NCI-H524 (cell line): ENCODE measurements at places on chromosomes 1 and 21.

- no peak for DNase-seq
These were observed 12.3 kb upstream of the IFI44L start for GRCh38 chr1:78607944-78608343.

DNA sequence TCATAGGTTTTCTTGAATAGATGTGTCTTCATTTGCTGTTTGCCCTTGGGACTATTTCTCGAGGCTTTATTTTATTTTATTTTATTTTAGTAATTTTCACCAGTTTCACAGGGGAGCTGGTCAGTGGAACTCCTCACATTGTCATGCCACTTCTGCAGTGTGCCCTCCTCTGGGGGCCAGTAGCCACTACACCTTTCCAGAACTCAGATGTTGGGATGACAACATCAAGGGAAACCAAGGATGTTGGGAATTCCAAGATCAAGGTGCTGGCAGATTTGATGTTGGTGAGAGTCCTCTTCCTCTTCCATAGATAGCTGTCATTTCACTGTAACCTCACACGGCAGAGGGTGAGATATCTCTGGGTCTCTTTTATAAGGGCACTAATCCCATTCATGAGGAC, 35.5 kb downstream of the SLC26A9 start:
- peak; percentile 18 for DNase-seq

DNA sequence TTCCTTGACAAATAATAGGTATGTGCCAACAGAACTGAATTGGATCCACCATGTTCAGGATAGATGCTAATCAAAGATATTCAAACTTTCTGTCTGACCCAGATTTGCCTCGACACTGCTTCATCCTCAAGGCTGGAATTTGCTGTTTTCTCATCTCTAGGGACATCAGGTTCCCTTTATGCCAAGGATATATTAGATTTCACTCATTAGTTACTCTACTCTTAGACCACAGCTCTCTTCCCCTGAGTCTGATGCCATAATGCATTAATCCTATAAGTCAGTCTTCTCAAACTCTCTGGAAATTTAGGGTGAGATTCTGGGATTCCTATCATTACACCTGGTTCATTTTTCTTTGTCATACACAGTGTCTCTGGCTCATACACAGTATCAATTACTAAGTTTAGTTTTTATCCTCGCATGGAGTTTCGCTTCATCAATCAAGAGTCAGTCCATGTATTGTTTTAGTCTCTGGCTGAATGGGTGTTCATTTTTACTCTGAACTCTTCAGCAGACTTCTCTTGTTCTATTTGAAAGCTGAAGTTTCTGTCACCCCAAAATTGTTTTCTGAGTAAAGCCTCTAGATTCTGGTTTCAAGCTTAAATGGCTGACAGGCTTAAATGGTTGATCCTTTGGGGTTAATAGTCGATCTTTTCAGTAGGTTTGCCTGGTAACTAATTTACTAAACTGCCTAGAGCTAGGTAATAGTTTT, 9.3 kb upstream of the DCAF6 start:
- DNase-seq: no peak

DNA sequence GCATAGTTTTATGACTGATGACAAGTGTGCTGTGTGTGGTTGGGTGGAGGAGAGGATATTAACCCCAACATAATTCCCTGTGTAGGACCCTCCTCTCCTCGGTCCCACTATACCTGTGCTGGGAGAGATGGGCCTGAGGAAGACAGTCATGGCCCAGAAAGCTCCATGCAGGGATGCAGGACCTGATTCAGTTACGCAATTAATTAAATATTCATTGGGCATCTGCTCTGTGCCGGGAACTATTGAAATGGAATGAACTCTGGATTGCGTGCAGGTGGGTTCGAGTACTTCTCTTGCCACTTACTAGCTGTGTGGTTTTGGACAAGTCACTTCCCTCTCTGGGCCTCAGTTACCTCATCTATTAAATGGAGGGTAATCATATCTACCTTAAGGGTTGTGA, 74.6 kb downstream of the CD247 start:
- DNase-seq: no peak

DNA sequence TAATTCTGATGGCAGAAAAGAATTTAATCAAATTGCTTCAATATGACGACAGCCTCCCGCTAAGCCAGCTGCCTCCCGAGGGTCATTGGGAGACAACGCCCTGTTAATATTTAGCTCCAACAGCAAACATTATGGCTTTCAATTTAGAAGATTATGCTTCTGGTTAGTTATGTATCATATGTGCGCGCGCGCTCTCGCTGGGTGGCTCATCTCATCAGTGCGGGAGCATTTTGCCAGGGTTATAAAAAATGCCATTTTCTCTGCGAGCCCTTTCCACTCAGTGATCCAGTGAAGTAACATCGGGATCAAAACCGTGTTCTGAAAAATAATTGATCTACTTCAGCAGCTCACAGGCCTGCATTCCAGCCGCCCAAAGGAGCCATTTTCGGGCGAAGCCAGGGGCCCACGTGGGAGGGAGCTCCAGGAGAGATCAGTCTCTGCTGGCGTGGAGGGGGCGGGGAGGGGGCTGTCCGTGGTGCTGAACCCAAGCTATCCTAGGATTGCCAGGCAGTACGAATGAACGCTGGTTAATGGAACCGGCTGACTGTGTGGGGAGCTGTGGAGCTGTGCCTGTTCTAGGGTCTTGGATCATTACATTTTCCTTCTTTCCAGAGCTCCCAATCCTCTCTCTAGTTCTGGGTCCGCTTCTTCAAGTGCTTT, 219.1 kb upstream of the ZC3H12A start:
- no peak for DNase-seq

GRCh38 chr21:28458446-28458845, 534.2 kb downstream of the LTN1 start:
- DNase-seq: no peak

GRCh38 chr1:201877877-201878401, 10.8 kb upstream of the SHISA4 start:
- DNase-seq: no peak

DNA sequence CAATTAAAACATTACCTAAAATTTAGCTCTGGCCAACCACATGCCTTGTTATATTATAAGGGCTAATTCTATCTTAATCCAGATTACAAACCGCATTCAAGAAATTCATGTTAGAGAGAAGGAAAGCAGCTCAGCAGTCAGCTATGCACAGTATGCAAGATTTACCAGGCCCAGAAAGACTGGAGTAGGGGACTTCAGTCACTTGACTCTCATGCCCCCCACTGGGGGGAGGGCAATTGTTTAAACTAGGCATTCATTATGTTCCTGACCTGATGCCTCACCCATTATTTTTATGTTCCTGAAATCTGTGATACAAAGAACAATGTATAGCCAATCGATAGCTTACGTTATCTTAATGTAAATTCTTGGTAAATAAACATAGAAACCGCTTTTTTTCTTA, 96.9 kb downstream of the ZNF644 start:
- DNase-seq: no peak

GRCh38 chr1:197392541-197392940, 124.5 kb downstream of the CRB1 start:
- DNase-seq: no peak

DNA sequence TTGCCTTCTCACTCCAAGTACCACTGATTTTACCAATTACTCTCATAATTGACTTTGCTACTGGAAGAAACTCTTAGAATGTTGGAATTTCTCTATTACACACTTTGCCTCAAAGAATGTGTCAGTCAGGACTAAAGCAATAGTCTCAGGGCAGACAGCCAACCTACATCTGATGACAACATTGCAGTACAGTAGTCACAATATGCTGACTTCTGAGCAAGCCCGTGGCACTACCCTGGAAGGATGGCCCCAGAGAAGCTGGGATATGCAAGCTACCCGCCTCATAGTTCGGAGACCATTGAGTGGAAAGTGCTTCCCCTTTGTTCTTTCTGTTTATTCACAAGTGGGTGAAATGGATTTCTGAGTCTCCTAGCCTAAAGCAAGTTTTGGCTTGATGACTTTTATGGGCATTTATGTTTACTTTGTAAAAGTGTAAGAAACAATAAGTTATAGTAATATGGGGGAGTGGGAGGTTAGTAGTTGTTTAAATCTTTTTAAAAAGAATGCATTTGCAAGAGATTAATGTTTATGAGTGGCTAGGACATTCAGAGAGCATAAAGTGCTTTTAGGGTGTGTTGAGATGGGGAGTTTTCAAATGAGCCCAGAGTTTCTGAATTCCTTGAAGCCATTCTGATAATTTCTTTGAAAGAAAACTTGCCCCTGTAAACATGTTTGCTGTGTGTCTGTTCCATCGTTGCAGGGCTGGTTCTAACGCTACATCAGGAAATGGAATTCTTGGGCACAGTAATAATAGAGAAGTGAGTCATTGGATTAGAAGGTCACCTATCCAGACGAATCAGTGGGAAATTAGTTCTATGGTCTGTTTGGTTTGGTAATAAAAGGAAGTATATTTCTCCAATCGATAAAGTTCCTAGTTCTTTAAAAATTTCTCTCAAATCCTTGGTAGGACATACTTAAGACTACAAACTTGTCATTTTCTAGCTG, 63.8 kb downstream of the LMO4 start:
- DNase-seq: no peak

DNA sequence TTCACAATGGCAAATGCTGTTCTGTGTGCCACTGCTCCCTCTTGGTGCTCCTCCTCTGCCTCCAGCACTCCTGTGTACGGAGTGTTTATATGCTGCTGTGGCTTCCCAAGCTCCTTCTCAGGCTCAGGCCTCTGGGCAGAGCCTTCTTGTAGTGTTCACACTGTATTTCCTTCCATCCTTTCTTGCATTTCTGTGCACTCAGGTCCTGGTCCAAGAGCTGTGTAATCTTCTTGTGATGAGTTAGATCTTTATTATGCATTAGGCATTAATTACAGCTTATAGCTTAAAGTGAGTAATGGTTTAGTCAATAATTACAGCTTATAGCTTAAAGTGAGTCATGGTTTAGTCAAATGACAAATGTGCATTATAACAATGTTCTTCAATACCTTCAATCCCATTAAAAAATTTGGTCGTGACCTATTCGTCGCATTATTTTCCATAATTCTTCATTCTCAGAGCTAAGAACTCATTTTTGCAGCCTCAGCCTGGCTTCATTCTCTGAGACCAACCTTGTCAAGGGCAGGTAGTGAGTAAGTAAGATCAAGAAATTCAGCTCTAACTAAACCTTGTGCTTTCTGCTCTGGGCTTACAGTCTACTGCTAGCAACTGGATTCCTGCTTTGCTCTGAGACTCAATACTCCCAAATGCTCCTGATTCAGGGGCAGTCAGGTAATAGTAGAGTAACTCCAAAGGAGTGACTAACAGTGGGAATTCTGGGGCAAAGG, 154.5 kb upstream of the SPAG17 start:
- DNase-seq: no peak

GRCh38 chr1:244657421-244657820, 4.5 kb downstream of the DESI2 start:
- no peak for DNase-seq

DNA sequence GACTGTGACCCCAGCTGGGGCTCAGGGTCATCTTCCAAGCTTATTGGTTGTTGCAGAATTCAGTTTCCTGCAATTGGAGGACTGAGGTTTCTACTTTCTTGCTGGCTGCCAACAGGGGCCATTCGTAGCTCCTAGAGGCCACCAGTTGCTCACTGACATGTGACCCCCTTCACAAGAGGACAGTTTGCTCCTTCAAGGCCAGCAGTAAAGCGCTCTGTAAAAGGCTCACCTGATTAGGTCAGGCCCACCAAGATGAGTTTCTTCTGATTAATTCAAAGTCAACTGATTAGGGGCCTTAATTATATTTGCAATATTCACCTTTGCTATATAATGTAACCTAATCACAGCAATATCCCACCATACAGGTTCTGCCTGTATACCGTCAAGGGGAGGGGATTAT, 68.9 kb downstream of the SLC9A1 start:
- DNase-seq: no peak

DNA sequence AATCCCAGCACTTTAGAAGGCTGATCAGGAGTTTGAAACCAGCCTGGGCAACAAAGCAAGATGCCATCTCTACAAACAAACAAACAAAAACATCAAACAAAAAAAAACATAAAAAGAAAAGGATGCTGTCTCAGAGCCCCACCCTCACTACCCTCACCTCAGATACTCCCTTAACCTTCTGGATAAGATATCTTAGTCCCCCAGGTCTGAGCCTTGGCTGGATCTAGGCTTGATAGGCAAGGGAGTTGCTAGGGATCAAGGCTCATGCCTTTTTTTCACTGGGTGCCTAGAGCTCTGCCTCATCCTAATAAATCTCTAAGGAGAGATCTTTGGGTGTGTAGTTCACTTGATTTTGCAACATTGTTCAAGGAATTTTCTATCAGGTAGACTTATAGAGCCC, 7.4 kb downstream of the HDAC1 start:
- DNase-seq: no peak

DNA sequence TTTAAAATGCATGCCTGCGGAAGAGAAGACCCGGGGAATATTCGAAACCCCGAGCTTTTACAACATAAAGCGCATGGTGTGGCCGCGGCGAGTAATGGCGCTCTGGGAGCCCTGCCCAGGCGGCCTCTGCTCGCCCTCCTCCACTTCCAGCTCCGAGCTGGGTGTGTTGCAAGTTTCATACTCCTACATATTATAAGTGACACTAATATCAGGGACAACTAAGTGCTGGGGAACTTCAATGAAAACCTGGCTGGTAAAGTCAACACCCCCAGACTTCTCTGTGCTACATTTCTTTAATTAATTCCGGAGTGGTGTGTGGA, 11.8 kb downstream of the SIM2 start:
- no peak for DNase-seq

DNA sequence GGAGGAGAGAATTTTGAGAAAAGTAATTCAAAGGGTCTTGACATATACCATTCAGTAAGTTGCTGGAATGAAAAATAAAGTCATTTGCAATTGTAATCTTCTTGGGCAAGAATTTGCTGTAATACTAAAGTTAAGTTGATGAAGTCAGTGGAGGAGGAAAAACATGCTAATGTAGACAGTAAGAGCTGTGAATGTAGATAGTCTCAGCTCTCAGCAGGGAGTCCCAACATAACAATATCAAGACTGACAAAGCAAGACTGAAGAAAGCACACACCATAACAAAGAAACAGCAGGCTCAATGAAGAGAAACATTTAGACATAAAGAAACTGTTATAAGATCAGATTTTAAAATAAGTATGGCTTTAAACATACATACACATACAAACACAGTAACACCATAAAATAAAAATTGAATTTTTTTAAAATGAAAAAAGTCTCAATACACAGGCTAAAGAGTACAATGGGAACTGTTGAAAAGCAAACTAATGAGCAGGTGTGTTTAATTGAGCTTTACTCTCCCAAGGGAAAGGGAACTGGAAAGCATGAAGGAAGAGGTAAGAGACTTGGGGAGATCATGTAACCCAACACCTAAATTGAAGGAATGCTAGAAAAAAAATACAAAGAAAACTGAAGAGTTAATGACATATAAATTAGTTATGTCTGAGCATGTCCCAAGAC, 336.3 kb upstream of the NCAM2 start:
- no peak for DNase-seq

GRCh38 chr1:53330819-53331218, 2.9 kb upstream of the LRP8 start:
- no peak for DNase-seq

GRCh38 chr1:7389906-7390603, 381.0 kb upstream of the VAMP3 start:
- DNase-seq: no peak
